ENCODE measurements at places on chromosomes 2 and 18. TPM values are rescaled to one million over a fixed set of nuclear protein-coding genes. Genes with fewer than 3 reads are reported as not detected.

The COL4A4 gene
- total RNA-seq: not detected

The ACAA2 gene
- total RNA-seq: 80.1 TPM

The SERPINB2 gene
- total RNA-seq: 0.80 TPM

The SNTG2 gene
- not detected for total RNA-seq

The RESP18 gene
- not detected for total RNA-seq

The MAP2 gene
- total RNA-seq: 0.23 TPM

The AMER3 gene
- total RNA-seq: not detected

The MC5R gene
- total RNA-seq: not detected

The MYL1 gene
- total RNA-seq: 0.34 TPM

Measured in LHCN-M2 (cell line).